ENCODE measurements at places on chromosomes 13 and 19. TPM values are rescaled to one million over a fixed set of nuclear protein-coding genes. Genes with fewer than 3 reads are reported as not detected.

Gene DAND5
- not detected for total RNA-seq

Gene GAPDHS
- total RNA-seq: 6.3 TPM

Gene IGFL3
- 46.7 TPM for total RNA-seq

Gene OVOL3
- total RNA-seq: not detected

Gene ZNF91
- total RNA-seq: 82.9 TPM

Gene ONECUT3
- total RNA-seq: not detected

Gene SETDB2
- 9.6 TPM for total RNA-seq

Gene KLF5
- total RNA-seq: 544 TPM

Gene C19orf67
- total RNA-seq: not detected

Gene PRODH2
- not detected for total RNA-seq

Gene PLPP2
- total RNA-seq: 89.3 TPM

Gene ACP7
- 20.8 TPM for total RNA-seq

Gene HAUS5
- total RNA-seq: 15.7 TPM

Gene REXO1
- 34.1 TPM for total RNA-seq

Gene FXYD3
- 630 TPM for total RNA-seq

Gene SERP2
- total RNA-seq: 1.8 TPM

Gene ARHGEF1
- total RNA-seq: 94.3 TPM

Gene CYP4F2
- total RNA-seq: 2.2 TPM

Gene FDX2
- total RNA-seq: 17.5 TPM

Gene ZNF497
- total RNA-seq: 3.1 TPM

Gene RLN3
- total RNA-seq: not detected

Gene AMER2
- total RNA-seq: 0.20 TPM
